ENCODE measurements at places on chromosomes 13 and 19.

GRCh38 chr19:18021121-18021755 is 13.3 kb downstream of the ARRDC2 start:
- no peak for DNase-seq

DNA sequence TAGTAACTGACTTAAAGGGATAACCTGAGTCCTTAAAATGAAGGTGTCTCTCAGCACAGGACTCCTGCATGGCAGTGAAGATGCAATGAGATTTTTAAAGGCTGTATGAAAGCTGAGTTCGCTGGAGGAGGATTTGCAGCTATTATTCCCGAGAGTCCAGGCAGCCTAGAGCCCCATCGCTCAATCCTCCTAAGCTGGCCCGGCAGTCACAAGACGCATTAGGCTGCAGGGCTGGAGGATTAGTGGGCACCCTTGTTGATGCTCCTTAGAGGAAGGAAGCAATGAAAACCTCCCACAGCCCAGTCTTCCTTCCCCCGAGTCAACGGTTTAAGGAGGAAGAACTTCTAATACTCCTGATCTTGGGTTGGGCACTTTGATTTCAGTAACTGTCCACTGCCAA is 239.5 kb downstream of the EFNB2 start:
- DNase-seq, result no peak

GRCh38 chr19:45505151-45505995 is 1.9 kb upstream of the VASP start:
- DNase-seq, result no peak

DNA sequence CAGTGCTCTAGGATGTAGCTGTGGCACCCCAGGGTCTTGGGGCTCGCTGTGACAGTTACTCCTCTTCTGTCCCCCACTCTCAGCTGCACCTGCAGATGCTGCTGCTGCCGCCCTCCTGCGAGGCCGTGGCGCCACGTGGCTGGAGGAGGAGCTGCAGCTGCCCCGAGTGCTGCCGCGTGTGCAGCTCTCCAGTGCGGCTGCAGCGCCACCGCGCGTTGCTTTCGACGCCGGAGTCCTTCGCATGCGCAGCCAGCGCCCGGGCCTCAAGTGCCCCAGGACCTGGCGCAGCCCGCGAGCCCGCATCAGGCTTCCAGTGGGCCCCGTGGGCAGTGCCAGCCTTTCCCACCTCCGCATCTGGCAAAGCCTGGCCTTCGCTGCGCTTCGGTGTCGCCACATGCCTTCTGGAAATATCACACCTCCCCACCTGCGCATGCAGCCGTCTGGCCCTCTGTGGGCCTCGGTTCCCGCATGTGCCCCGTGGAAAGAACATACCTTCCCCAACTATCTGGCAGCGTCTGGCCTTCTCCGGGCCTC is 692 bp upstream of the ZNF580 start:
- DNase-seq, result peak; percentile 67

- no peak for DNase-seq
Measured at GRCh38 chr19:3243819-3244700, 19.6 kb downstream of the CELF5 start.

DNA sequence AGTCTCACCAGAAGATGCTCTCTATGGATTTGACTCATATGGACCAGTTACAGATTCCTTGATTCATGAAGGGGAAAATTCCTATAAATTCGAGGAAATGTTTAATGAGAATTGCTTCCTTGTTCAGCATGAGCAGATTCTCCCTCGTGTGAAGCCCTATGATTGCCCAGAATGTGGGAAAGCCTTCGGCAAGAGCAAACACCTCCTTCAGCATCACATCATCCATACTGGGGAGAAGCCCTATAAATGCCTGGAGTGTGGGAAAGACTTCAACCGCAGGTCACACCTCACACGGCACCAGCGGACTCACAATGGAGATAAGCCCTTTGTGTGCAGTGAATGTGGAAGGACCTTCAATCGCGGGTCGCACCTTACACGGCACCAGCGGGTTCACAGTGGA is 10.7 kb downstream of the ZNF460 start:
- no peak for DNase-seq

- no peak for DNase-seq
Measured at GRCh38 chr13:111926501-111927180, 140.3 kb upstream of the SOX1 start.

DNA sequence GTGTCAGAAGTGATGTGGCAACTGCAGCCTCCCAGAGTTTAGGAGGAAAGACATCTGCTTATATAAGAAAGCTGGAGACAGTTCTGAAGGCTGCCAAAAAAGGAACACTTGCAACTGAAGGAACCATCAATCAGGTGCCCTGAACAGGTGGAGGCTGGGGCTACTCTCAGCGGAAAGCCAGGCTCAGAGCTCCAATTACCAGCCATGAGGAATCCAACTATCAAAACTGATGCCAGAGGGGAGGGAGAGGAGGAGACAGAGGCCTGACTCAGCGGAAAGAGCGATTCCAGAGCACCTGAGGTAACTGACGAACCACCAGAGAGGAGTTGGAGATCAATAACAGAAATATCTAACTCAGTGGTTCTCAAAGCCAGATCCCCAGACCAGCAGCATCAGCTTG is 24.3 kb downstream of the LEUTX start:
- DNase-seq, result no peak

DNA sequence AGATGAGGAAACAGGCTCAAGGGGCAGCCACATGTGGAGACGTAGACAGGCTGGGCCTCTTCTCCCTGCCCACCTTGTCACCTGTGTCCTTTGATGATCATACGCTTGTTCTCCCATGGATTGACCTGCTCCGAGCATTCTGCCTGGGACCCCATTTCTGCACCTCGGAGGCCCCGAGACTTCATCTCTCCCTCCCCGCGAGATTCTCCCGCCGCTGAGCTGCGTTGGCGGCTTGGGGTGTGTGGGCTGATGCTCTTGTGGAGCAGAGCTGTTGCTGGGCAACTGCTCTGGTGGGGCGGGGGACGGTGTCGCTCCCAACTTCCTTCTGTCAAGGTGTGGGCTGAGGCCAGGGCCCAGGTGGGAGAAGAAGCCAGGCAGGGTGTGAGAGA is 22.1 kb downstream of the MAST3 start:
- no peak for DNase-seq

GRCh38 chr13:52374873-52375411 is 31.0 kb downstream of the THSD1 start:
- no peak for DNase-seq

GRCh38 chr13:40026741-40027140 is 371.3 kb downstream of the COG6 start:
- DNase-seq, result peak; percentile 23

DNA sequence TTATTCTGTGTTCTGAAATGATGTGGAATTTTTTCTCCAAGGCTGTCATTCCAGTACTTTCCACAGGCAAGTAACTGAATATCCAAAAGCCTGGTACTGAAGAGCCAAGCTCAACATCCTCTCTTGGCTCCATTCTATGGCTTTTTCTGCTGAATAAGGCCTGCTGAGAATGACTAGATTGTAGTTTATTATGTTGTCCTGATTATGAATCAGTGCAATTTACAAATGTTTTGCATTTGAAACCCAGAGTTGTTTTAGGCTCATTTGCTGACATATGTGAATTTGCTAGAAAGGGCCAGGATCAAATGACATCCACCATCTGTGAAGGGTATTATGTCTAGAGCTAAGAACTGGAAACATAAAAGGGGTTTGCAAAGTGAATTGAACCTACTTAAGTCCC is 596.6 kb downstream of the KCTD12 start:
- DNase-seq, result no peak

DNA sequence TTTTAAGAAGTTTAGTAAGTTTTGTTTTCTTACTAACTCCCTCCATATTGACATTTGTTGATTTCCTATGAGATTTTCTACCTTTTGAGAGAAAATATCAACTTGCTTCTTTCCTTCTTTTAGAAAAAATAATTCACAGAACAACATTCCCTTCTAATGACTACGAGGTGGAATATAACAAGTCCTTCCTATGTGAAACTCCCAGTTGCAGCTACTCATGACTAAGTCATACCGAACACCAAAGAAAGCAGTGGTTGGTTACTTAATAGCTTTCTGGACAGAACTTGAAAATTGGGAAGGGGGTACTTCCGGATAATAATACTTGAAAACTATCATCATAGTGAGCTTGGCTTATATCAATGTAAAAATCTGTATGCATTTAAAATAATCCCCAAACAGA is 144.8 kb downstream of the DACH1 start:
- no peak for DNase-seq

DNA sequence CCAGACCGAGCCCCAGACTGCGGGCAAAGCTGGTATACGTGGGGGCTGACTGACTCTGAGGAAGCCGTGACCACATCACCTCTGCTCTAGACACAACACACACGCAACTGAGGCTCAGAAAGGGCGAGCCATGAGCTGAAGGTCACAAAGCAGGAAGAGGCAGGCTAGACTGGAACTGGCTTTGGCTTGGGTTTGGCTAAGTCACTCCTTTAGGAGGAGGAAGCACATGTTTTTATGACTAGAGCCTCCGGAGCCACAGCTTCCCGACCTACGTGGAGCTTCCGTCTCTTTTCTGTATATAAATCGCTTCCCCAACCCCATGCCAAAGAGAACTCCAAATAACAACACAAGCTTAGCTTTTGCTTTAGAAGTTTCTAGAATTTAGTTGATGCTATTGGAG is 48.0 kb downstream of the RFX2 start:
- no peak for DNase-seq

GRCh38 chr13:105915146-105915850 is 620.2 kb downstream of the EFNB2 start:
- DNase-seq, result no peak

DNA sequence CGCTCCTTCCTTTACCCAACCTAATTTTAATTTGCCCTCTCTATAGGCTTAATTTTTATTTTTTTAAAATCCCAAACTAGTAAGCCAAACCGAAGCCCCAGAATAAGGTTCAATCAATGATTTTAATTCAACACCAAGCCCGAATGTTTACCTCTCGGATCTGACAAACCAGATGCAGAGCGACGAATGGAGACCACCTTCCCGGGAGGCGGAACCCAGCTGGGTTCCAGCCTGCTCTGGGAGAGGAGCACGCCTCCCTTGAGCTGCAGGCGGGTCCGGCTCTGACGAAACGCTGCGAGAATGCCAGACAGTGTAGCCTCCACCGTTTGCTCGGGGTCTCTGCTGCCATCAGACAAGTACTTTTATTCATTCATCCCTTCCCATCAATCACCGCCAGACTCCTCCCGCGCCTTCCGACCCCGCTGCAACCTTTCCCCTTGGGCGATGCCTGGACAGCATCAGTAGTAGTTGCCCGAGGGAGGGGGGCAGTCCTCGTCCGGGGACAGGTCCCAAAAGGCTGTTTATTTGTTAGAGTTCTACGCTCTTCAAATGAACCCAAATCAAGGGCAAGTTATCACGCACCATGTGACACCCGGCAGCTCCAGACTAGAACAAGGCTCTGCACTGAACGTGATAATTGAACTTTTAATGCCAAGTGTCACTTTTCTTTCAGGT is 752 bp upstream of the EDNRB start:
- no peak for DNase-seq

DNA sequence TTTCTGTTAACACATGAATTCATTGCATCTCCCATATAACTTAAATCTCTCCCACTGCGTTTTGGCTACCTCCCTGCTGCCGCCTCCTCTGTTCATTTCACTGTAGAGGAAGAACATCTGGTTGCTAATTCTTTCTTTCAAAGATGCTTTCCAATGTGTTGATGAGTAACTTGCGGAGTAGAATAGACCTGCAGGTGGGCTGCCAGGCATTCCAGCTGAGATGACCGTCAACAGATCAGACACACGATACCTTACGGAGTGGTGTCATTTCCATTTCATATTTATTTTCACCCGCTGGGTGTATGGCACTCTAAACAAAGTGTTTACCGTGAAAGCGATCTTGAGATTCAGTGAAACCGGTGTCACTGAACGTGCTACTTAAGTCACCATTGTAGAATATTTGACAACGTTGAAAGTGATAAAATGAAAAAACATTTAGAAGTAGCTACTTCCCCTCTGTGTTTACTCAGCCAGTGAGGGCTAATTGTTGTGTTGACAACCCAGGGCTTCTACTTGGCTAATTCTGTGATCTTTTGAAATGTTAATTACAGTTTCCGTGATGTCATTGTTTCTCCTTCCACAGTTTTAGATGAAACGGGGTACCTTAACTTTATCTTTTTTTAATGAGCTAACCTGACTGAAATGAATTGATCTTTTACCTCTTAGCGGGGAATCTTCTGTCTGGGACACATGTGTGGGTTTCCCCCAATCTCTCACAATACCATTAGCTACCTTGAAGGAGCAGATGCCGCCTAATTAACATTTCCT is 228.5 kb upstream of the ARGLU1 start:
- DNase-seq, result no peak

- peak; percentile 58 for DNase-seq
Measured at GRCh38 chr19:42420055-42420544, 7.1 kb downstream of the LIPE start.

GRCh38 chr19:7848779-7849457 is 18.9 kb downstream of the EVI5L start:
- DNase-seq, result no peak

DNA sequence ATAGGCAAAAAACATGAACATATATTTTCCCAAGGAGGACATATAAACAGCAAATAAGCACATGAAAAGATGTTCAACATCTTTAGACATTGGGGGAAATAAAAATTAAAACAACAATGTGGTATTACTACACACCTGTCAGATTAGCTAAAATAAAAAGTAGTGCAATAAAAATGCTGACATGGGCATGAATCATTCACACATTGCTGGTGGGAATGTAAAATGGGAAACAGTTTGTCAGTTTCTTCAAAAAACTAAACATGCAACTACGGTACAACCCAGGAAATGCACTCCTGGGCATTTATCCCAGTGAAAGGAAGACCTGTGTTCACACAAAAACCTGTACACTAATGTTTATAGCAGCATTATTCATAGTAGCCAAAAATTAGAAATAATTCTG is 5.3 kb upstream of the SUCLA2 start:
- no peak for DNase-seq

DNA sequence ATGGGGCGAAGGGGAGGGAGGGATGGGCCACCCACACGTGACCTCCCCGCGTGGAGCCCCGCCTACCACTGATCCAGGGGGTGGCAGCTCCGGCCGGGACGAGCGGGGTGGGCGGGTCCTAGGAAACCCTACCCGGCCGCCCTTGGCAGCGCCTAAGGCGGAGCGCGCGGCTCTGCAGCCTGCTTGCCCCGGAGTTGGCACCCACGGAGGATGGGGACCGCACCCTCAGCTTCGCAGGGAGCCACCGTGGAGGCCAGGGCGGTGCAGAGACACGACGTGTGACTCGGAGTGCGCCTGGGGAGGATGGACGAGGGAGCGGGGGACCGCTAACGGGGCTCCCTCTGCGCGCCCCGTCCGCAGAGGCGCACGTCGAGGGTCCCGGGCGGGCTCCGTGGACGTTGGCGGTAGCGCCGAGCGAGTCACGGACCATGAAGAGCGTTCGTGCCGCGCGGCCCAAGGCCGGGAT is at the start of gene RGS9BP:
RGS9BP (plus strand) TSS at position 129 of the 466 bp plus-strand sequence. CDS start 416 bp downstream, outside the sequence.
- peak; percentile 32 for DNase-seq

GRCh38 chr19:11692127-11692790 is 46.5 kb downstream of the ZNF823 start:
- DNase-seq, result no peak
